ENCODE measurements at places on chromosomes 3 and 15.

DNA sequence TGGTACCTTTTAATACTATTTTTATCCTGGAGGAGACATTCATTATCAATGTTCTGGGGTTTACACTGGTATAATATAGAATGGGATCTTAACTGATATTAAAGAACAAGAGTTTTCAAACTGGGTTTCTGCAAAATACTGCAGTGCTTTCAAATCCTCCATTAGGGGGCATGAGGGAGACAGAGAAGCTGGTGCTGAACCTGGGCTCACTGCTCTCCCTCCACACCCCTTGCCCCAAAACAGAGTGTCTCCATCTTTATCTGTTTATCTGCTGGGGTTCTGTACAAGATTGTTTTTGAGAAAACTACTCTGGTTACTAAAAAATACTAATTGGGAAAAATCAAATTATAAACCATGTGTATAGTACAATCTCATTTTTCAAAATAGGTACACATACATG lies 41.7 kb downstream of the CADPS start:
- DNase-seq = no peak

- no peak for DNase-seq
Measured at GRCh38 chr3:134328147-134328591, 46.1 kb downstream of the AMOTL2 start.

- no peak for DNase-seq
Measured at GRCh38 chr3:86880066-86880465, 110.9 kb downstream of the VGLL3 start.

DNA sequence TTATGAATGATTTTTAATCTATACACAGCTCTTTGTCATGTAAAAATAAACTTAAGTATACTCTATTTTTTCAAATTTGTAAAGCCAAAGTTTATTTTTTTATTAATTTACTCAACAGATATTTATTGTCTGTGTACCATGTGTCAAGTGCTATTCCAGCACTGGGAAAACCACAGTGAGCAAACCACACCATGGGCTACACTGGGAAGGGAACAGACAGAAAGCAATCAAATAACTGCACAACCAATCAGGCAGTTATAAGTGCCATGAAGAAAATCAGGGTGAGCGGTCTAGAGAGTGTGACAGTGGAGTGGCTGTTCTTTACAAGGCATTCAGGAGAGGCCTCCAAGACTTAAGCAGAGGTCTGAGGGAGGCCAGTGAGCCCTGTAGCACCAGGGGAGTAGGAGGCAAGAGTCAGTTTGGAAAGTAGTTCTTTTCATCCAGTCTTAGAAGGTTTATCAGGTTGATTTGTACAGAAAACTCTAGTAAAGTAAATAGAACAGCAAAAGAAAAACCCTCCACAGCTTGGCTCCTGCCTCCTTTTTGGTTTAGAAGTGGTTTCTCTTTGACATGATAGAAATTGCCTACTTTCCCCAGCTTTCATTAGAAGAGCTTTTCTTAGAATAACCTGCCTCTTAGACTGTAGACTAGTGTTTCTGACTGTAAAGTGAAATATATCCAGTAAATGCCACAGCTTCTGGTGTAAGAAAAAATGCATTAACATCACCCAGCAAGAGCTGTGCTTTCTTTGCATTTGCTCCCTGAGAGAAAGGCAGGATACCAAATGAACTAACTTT lies 13.7 kb downstream of the EIF2AK4 start:
- no peak for DNase-seq

DNA sequence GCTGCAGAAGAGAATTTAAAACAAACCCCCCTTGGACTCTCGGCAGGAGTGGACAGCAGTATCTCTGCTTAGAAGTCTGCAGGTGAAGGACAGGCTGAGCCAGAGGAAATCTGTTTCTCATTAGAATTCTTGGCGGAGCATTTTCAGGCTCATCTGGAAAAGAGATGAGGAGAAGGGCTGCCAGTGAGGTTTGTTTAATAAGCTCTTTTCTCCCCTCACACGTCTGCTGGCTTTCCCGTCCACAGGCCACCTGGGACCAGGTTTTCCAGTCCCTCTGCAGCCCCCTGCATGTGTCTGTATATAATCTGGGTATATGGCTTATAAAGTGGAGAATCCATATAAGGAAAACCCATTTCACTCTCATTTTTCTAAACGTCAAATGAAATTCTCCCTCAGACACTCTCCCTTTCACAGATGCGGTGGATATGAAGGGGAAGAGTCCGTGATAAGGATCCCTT lies 155.4 kb upstream of the TPM1 start:
- no peak for DNase-seq

DNA sequence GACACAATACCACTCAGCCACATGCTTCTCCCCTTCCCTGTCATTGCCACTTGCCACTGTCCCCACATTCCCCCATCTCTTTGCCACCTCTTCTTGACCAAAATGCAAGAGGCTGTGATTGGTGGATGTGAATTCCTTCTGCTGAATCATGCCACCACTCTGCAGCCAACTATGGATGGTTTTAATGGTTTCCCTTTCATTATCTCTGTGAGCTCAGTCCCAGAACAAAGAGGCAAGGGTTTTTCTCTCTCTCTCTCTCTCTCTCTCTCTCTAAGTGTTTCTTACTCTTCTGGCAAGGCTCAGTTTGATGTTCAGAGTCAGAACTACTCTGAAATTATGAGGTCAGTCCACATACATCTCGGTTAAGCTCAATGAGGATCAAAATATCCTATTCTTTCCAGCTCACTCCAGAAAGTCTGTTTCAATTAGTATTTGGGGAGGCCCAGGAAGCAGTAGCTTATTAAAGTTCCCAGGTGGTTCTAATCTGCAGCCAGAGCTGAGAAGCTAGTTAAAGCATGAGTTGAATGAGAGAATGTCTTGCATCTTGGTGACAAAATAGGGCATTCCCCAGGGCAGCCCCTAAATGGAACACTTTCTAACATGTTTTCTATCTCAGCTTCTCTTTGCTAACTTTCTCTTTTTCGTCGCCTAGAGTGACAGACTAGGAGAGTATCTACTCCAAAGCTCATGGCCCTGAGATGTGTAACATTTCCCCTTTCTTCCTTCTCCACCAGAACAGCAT lies 8.5 kb upstream of the ILDR1 start:
- DNase-seq = no peak

DNA sequence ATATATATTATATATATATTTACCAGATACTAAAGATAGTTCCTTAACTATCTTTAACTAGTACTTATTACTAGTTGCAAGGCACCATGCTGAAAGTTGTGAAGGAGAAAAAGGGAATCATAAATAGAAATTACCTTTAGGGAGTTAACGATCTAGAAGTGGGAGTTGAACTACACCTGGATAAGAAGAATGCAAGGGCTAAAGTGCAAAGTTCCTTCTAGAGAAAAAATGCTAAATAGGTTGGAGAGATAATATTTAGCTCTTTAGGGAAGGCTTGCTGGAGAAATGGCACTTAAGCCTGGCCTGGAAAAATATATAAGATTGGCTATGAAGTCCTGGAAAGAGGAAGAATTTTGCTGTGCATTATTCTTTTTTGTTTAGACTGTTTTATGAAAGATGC lies 130.6 kb upstream of the IGSF10 start:
- DNase-seq = no peak

GRCh38 chr3:168134931-168135330 lies 39.2 kb upstream of the GOLIM4 start:
- no peak for DNase-seq

DNA sequence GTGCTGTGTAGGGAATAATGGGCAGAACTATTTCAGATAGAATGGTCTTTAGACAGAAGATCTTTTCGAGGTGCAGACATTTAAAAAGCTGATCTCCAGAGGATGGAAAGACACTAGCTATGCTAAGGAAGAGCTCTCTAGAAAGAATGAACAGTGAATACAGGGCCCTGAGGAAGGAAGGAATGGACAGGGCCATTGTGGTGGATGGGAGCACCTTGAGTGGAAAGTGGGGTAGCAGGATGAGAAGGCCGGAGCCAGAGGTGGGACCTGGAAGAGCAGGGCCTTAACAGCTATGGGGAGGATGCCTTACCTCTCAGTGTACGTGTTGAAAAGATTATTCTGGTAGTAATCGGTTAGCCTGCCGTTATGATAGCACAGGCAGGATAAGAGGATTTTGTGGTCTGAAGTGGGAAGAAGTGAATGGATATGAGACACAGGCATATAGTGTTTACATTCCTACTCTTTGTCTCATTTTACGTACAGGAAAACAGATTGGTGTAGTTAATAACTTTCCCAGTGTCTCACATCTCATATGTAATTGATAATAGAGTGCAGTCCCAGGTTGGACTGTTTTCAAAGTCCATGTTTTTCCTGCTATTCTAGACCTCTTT lies 172.4 kb downstream of the KLHL25 start:
- DNase-seq = no peak

DNA sequence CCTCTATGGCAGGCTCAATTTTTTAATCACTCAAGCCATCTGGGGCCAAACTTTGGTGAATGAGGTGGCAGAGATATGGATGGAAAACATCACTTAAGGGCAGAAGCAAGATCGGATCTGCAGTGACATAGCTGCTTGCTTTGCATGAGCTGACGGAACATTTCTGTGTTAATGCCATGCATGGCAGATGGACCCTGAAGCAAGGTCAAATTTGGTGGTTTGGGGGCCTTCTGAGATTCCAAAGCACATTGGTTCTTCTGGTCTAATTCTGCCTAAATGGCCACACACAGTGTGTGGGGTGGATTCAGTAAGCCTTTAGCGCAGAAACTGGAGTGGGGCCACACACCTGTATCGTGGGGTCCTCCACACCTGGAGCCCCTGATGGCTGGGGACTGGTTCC lies 38.3 kb upstream of the BCL2L10 start:
- DNase-seq = no peak

DNA sequence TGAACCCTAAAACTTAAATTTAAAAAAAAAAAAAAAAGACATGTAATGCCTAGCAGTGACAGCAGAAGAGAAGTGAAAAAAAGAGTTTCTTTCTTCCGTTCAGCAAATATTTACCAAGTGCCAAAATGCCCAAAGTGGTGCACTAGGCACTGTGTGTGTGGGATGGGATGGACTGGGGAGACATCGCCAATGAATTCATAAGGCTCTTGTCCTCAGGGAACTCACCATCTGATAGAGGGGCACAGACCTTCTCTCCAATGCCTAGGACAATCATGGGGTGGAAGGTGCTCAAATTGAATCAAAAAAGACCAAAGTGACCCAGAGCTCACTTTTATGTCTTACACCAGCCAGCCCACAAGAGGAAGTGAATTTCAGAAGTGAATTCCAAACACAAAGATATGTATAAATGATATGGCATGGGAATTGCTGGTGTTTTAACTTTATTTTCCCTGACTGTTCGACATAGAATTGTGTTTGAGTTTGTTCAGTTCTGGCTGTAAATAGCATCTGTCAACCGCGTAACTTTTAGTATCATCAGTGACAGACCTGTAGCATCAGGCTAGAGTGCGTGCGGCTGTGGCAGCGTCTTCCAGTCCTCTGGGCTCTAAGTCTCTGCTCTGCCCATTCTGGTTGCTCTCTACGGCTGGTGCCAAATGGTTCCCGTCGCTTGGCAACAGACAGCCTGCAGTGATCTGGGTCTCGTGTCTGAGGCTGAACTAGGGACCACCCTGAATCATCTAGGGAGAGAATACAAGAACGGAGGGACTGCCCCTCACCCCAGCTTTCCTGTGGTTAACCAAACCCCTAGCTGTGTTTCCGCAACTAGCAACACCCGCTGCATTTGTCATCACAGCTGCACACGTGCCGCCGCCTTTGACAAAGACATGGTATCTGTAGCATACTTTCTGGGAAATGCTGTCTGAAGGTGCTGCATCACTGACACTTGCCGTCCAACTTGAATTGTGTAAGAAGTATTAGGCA lies 154.0 kb upstream of the THBS1 start:
- DNase-seq = peak; percentile 67

GRCh38 chr3:182136008-182136910 lies 424.5 kb downstream of the SOX2 start:
- no peak for DNase-seq

DNA sequence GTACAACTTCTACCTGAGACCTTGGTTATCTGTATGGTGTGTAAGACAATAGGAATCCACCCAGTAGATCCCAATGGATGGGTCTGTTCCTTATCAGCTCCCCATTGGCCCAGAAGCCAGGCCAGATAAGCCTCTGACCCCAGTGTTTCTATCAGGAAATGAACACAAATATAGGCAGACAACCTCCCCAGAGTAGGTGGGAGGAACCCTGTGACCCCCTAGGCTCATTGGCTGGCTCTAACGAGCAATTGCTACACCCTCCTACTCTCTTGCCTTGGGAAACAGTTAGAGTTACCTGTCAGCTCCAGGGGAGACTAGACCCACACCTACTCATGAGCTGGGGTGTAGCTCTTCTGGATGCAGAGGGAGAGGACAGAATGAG lies 299.9 kb downstream of the UACA start:
- no peak for DNase-seq

- DNase-seq = no peak
Measured at GRCh38 chr3:186510374-186511079, 33.7 kb downstream of the CRYGS start.

DNA sequence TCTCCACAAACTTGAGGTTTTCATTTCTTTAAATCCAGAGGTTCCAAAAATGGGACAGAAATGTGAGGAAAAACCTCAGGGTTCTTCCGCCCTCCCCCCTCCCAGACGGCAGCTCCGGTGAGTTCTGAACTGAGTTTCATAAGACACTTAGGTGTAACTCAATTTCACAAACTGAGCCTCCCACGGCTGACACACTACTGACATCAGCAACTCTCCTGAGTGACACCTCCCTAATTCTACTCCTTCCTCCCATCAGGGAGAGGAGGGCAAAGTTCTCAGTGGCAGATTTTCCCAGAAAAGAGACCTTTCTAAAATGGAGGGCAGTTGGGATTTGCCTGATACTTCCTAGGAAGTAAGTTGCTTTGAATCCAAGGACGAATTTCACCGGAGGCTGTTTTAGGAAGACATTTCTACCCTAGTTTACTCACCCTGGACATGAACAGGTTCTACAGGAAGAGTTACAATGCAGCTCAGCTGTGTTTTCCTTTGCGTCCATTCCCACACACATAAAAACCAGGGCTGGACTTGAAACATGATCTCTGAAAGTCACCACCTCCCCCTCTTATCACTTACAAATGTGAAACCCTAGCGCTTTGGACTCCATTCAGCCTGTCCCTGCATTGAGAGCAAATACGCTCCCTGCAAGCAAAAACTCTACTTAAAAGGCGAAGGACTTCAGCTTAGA lies 78.1 kb upstream of the LMOD3 start:
- DNase-seq = peak; percentile 53

Data from stimulated activated CD4-positive, alpha-beta T cell treated with anti-CD3 and anti-CD28 coated beads, Interleukin-15, amount 100 ng/mL, for 48 hours (primary cell).